ENCODE measurements at places on chromosomes 12 and 14. TPM values are rescaled to one million over a fixed set of nuclear protein-coding genes. Genes with fewer than 3 reads are reported as not detected.

DNA sequence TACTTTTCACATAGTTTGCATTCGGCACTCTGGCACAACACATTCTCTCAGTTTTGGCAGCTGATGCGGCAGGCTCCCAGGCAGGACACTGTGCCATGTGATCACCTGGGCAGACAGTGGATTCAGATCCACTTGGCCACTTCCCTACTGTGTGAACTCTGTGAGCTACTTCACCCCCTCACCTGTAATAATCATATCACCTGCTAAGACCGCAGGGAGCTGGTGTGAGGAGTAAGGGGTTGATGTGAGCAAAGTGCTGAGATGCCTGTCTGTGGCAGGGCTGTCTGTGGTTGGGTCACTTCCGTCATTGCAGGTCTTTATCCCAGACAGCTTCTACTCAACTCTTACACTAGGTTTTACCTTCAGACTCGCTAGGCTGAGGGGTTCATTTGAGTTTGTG, 50.4 kb upstream of the AMN start:
- no peak for DNase-seq

GDF3 gene
- total RNA-seq, result 0.72 TPM

DNA sequence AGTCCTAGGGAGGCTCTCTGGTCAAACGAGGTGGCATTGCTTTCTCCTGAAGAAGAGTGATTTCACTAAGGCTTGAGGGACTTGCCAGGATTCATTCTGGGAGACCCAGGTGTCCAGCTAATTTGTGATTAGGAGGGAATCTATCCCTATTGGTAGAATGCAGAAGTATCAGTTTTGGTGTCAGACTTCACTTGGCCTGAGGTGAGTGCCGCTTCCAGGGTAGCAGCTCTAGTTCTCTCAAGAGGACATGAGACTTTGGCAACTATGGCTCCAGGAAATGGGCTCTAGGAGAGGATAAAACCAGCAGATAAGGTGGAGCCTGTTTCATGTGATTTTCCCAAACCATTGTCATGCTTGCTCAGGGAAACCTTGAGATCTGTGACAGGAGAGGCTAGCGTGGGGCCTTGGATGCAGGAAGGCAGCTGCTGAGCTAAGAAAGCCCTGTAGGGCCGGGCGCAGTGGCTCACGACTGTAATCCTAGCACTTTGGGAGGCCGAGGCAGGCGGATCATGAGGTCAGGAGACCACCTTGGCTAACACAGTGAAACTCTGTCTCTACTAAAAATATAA, 11.6 kb upstream of the TMEM117 start:
- DNase-seq, result peak; percentile 58

FAM181A gene
- not detected for total RNA-seq

DNA sequence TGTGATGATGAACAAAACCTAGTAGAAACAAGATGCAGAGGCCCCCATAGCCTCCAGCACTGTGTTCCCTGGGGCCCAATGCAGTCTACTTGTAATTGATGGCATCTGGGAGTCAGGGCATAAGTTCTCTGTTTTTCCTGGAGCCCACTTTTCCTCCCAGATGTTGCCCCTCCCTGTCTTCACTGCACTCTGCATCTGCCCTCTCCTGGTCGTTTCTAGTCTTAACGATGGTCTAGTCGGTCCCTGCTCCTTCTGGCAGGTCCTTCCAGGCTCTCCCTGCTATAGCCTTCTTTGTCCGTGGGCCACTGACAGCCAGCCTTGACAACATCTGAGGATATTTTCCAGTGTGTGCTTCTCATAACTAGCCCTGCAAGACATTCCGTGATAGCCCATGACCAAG, 208.3 kb downstream of the GXYLT1 start:
- DNase-seq, result no peak

All from endodermal cell (in vitro differentiated cells).